ENCODE measurements at places on chromosomes 4 and X.
A peak's percentile ranks its signal among the peaks of the same experiment; 100 is the strongest.

- peak; percentile 33 for DNase-seq
Measured at GRCh38 chr4:109559625-109559982, 442 bp upstream of the MCUB start.

GRCh38 chrX:20459410-20460350 is 193.0 kb upstream of the RPS6KA3 start:
- no peak for DNase-seq

DNA sequence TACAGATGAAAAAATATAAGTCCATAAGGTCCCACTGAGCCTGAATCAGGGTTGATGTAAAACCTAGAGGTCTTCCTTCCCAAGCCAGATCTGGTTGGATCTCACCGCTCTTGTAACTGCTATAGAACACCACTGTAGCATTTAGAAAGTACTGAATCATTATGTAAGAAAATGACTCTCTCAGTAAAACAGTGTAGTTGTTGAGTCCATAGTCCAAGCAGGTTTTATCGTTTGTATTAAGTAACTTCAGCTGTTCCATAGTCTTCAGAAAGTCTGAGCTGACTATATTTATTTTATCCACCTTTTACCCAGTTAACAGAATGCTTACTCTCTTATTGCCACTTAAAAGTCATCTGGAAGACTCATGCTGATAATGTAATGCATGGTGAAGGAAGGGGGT is 82.2 kb downstream of the POLA1 start:
- no peak for DNase-seq

DNA sequence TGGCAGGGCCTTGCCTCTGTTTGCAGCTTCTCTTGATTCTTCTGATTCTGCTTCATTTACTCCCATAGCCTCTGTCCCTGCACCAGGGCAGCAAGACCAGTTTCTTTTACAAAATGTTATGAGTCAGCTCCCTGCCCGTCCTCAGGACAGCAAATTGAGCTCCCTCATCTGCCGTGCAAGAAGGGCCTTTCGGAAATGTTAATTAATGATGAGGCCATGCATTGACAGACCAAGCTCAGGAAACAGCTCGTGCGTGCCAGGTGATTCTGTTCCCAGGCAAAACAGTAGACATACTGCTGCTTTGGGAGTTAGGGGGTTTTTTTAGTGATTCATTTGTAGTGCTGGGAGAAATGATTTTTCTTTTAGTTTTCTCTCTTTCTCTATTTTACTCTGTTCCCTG is 231.7 kb downstream of the FBXW7 start:
- DNase-seq: no peak

- DNase-seq: no peak
Measured at GRCh38 chr4:181964731-181965130, 278.5 kb upstream of the TENM3 start.

GRCh38 chr4:189285377-189285776 is 655.3 kb upstream of the FRG1 start:
- DNase-seq: no peak

GRCh38 chr4:117447925-117448324 is 362.5 kb upstream of the TRAM1L1 start:
- DNase-seq: peak; percentile 84

DNA sequence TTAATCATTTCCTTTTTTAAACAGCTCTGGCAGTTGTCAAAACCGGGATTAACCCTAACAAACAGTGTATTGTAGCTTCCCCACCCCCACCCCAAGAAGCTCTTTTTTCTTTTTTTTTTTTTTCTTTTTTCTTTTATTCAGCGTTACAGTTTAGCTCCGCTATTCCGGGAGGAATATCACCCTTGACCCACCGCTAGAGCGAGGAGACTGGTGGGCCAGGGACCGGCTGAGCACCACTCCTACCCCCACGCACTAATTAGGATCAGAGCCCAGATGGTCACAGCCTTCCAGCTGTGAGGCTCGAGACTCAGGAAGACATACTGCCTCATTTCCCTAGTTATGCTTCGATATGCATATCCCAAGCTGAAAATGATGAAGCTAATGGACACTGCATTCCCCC is 2.0 kb downstream of the PARM1 start:
- peak; percentile 36 for DNase-seq

GRCh38 chr4:104726002-104726401 is 231.3 kb upstream of the CXXC4 start:
- DNase-seq: no peak

GRCh38 chr4:4368809-4369580 is 17.9 kb upstream of the NSG1 start:
- DNase-seq: no peak

- DNase-seq: no peak
Measured at GRCh38 chrX:154380153-154380552, 1.1 kb downstream of the EMD start.

GRCh38 chr4:14046642-14047041 is 419.1 kb upstream of the BOD1L1 start:
- DNase-seq: no peak

- no peak for DNase-seq
Measured at GRCh38 chrX:111823703-111824102, 52.3 kb upstream of the TRPC5OS start.

- DNase-seq: no peak
Measured at GRCh38 chrX:112761242-112762207, 79.1 kb downstream of the AMOT start.

GRCh38 chrX:40385682-40386081 is 195.1 kb upstream of the ATP6AP2 start:
- no peak for DNase-seq

DNA sequence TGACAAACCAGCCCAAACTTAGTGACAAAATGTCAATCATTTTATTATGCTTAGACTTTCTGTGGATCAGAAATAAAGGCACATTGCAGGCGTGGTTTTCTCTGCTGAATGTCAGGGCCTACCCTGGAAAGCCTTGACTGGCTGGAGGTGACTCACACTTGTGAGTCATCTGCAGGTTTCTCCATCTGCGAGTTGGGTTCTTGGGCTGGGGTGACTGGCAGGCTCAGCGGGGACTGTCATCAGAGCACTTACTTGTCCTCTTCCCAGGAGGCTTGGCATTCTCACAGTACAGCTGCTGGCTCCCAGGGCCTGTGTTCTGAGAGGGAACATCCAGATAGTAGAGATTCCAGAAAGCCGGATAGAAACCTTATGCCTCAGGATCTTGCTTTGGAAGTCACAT is 153.8 kb upstream of the AGA start:
- DNase-seq: no peak

GRCh38 chr4:118296729-118297128 is 56.1 kb downstream of the PRSS12 start:
- no peak for DNase-seq

- DNase-seq: no peak
Measured at GRCh38 chr4:101064541-101065180, 282.7 kb downstream of the PPP3CA start.

DNA sequence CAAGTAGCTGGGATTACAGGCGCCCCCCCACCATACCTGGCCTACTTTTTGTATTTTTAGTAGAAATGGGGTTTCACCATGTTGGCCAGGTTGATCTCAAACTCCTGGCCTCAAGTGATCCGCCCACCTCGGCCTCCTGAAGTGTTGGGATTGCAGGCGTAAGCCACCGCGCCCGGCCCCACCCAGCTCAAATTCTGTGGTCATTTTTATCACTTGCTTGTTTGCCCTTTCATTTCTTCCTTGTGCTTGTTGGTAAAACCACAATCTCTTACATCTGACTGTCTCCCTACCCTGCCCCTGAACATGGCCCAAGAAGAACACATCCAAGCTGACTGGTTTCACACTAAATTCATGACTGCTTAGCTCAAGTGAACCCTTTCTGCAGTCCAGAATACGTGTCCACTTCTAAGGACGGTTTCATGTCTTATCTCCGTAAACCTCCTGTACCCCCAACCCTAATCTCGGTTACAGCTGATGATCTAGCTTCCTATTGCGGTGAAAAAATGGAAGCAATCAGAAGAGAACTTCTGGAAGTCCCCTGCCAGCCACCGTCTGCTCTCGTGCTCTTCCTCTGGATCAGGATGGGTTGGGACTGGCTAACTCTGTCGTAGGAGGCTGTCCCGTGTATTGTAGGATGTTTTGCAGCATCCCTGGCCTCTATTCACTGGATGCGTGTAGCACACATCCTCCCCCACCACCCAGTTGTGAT is 5.4 kb upstream of the RS1 start:
- DNase-seq: no peak

- no peak for DNase-seq
Measured at GRCh38 chrX:47178337-47178736, 15.3 kb upstream of the UBA1 start.

GRCh38 chr4:56654238-56654632 is 26.9 kb downstream of the HOPX start:
- DNase-seq: peak; percentile 58

GRCh38 chrX:107742700-107743191 is 32.8 kb downstream of the TSC22D3 start:
- DNase-seq: no peak

DNA sequence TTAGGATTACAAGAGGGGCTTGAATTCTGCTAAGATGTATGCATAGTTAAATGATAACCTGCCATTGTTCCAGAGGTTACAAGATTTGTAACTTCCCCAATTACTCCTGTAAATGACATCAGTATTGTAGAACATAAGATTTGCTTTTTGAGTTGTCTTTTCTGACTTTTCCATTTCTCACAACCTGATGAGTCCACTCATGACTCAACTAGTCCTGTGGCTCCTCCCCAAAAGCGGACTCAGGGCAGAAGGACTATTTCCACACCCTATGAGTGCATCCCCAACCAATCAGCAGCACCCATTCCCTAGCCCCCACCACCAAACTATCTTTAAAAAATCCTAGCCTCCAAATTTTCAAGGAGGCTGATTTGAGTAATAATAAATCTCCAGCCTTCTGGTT is 54.7 kb downstream of the HOPX start:
- DNase-seq: no peak

- DNase-seq: no peak
Measured at GRCh38 chrX:4881277-4881676, 1167.8 kb upstream of the PRKX start.

- DNase-seq: no peak
Measured at GRCh38 chrX:40177489-40177888, 79.7 kb upstream of the BCOR start.

- no peak for DNase-seq
Measured at GRCh38 chr4:124189545-124189944, 523.0 kb downstream of the ANKRD50 start.

- DNase-seq: no peak
Measured at GRCh38 chrX:108053218-108053617, 8.4 kb downstream of the VSIG1 start.

GRCh38 chr4:100962698-100963097 is 384.6 kb downstream of the PPP3CA start:
- no peak for DNase-seq

DNA sequence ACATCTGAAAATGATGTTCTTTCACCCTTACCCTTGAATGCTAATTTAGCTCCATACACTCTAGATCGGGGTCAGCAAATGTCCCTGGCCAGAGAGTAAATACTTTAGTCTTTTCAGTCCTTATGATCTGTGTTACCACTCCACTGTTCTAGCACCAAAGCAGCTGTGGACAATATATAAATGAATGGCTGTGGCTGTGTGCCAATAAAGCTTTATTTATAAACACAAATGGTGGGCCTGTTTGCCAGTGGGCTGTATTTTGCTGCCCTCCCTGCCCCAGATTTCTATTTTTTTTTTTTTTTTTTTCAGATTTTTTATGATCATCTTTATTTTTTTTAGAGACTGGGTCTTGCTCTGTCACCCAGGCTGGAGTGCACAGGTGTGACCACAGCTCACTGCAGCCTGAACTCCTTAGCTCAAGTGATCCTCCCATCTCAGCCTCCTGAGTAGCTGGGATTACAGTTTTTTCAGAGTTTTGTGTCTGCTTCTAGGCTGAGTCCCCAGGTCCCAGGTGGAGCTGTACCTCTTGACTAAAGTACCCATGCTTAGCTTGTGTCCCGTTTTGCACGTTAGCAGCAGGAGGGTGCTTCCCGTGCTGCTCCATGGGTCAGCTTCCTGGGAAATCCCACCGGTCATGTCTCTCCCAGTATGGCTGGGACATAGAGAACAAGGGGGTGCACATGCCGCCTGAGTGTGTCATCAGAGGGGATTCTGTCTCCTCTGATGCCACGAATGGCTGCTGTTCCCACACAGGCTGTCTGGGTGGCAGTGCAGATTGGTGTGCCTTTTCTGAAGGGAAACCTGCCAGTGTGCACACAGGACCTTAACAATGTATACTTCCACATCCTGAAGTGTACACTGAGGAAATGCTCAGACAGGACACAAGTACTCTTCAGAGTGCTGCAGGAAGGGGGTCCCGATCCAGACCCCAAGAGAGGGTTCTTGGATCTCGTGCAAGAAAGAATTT is 16.0 kb upstream of the GRPEL1 start:
- DNase-seq: no peak

- DNase-seq: peak; percentile 48
Measured at GRCh38 chrX:23317799-23318724, 16.6 kb upstream of the PTCHD1 start.

DNA sequence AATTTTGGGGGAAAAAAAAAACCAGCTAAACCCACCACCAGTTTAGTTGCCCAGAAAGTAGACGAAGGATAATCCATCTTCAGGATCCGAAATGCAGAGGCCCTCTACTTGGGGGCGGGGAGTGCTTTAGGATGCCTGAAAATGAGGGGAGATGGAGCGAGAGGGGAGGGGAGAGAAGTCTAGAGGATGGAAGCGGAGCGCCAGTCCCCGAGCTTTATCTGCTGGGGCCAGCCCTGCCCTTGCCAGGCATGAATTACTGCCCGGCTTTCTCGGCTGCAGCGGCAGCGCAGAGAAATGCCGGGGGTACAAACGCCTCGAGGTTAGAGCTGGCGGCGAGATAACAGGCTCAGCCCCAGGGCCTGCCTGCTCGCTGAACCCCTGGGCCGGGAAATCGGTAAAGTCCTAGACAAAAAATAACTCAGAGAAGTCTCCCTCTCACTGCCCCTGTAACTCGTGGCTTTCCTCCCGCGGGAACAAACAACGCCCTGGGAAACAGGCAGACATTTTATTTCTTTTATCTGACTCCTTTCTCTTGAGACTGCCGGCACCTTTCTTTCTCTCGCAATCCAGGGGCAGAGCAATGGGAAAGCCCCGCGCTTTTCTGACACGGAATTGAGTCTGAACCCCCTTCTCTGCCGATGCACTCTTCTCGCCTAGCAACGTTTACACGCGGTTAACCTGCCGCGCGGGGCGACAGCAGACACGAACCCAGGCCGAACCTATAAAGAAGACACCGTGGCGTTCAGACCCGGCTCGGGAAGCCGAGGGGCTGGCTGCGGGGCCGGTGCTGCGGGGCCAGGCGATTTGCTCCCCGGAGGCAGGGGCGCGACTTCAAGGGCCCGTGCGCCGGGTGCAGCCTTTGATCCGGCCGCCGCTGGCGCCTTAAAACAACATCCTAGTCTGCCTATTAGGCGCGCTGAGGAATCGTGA is 3.1 kb upstream of the MSX1 start:
- no peak for DNase-seq

DNA sequence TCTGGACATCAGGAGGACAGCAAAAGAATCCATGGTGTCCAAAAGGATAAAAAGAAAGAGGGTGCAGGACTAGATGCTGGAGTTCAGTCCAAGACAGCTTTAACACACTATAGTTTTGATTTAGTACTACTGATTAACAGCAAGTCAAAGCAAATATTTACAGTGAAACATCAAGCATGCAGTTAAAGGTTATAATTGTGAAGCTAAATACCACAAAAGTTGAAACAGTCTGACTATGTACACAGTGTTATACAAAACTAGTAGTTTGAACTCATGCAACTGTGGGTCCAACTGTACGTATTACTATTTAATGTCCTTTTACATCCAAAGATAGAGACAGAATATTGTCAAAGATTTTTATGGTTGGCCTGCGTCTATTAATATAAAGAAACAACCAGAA is 57.6 kb downstream of the CHIC2 start:
- no peak for DNase-seq

GRCh38 chr4:167642250-167642649 is 408.0 kb upstream of the SPOCK3 start:
- no peak for DNase-seq
